ENCODE measurements at places on chromosomes 2 and 18.

DNA sequence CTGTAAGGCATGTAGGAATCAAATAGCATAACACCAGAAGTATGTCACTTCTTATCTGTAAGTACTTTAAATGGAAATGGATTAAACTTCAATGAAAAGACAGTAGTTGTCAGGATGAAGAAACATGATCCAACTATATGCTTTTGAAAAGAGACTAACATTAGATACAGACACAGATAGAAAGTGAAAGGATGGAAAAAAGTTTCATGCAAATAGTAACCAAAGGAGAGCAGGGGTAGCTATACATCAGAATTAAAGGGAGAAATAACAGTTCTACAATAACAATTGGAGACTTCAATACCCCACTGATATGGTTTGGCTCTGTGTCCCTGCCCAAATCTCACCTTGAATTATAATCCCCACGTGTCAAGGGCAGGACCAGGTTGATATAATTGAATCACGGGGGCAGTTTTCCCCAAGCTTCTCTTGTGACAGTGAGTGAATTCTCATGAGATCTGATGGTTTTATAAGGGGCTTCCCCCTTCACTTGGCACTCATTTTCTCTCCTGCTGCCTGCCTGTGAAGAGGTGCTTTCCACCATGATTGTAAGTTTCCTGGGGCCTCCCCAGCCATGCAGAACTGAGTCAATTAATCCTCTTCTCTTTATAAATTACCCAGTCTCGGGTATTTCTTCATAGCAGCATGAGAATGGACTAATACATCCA is 205.4 kb upstream of the CDH2 start:
- DNase-seq, result no peak

DNA sequence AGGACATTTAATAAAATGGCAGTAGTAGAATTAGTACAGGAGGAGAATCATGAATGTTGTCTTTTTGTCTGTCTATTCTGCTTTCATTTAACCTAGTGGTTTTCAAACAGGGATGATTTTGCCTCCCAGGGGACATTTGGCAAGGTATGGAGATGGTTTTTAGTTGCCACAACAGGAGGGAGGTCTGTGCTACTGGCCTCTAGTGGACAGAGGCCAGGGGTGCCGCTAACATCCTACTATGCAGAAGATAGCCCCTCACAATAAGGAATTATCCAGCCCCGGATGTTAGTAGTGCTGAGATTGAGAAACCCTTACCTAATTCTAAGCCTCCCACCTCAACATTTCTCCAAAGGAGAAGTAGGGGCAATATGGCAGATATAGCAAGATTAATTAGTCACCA is 18.3 kb downstream of the FASTKD2 start:
- no peak for DNase-seq

GRCh38 chr2:86400321-86400720 is 40.9 kb upstream of the KDM3A start:
- no peak for DNase-seq

DNA sequence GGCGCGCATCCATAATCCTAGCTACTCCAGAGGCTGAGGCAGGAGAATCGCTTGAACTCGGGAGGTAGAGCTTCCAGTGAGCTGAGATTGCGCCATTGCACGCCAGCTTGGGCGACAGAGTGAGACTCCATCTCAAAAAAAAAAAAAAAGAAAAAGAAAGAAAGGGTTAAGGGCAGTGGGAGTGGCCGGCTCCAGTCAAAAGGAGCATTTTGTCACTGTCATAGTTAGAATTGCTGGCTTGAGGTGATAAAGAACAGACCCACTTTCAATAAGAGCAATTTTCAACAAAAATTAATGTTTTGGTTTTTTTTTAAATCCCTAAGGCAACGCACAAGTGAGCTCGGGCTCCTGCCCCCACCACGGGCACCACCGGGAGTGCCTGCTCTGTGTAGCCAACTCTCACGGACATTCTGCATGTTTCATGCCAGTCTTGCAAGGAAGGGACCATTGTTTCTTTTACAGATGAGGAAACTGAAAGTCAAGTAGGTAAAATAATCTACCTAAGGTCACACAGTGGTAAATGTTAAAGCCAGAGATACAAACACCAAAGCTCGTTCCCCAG is 8.5 kb downstream of the CIB4 start:
- no peak for DNase-seq

GRCh38 chr2:99473518-99474083 is 16.2 kb downstream of the REV1 start:
- DNase-seq, result no peak

DNA sequence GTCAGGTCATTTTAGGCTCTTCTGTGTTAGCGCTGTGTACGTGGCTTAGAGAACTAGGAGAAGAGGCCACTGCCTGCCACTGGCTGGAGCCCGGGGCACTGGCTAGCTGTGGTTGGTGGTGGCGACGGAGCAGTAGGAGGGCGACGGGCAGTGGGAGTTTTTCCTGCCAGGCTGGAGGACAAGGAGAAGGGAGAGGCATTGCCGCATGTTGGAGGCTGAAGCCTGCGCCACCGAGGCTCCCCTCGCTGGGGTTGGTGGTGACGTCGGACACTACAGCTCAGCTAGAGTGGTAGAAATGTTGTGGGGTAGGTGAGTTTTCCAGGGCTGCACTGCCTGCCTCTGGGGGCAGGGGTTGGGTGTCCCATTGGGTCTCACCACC is 41.7 kb upstream of the IMP4 start:
- no peak for DNase-seq

DNA sequence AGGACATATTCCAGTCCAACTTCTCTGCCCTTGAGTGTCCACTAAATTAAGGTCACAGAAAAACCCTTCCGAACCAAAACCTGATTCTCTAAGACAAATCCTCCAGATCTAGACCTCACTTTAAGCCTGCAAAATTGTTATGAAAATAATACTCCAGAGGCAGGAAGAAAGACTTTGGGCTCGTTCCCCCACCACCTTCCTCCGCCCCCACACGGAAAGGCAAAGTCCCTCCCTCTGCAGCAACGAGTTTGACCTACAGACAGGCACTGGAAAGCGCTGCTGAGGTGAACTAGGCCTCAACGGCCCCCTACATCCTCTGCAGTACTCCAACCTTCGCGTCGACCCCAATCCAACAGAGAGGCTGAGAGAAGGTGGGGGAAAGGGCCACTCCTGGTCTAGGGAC is 808 bp downstream of the ATP5MC3 start:
- peak; percentile 17 for DNase-seq

DNA sequence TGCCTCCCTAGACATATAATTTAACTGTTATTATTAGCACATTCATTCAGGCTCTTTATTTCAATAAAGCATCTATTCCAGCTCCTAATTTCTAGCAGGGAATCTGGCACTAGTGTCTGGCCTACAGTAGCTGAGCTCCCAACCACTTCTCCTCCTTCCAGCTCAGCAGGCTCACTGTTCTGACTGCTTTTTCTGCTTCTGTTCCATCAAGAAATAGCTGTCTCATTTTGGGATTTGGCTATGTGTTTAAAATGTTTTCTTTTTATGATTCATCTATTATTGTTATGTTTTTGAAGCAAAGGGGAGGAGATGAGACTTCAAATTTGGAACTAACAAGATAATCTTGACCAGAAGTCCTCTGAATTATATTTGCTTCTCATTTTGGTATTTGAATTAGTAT is 172.7 kb upstream of the SMAD7 start:
- DNase-seq, result no peak

- DNase-seq, result no peak
Measured at GRCh38 chr18:11004951-11005350, 144.4 kb downstream of the PIEZO2 start.

- no peak for DNase-seq
Measured at GRCh38 chr2:58928391-58928790, 687.3 kb upstream of the FANCL start.

- DNase-seq, result no peak
Measured at GRCh38 chr18:35998967-35999366, 26.5 kb downstream of the RMP24 start.

- DNase-seq, result no peak
Measured at GRCh38 chr2:88136817-88137216, 9.0 kb upstream of the FABP1 start.

GRCh38 chr18:45793264-45793965 is 32.1 kb upstream of the SIGLEC15 start:
- no peak for DNase-seq

DNA sequence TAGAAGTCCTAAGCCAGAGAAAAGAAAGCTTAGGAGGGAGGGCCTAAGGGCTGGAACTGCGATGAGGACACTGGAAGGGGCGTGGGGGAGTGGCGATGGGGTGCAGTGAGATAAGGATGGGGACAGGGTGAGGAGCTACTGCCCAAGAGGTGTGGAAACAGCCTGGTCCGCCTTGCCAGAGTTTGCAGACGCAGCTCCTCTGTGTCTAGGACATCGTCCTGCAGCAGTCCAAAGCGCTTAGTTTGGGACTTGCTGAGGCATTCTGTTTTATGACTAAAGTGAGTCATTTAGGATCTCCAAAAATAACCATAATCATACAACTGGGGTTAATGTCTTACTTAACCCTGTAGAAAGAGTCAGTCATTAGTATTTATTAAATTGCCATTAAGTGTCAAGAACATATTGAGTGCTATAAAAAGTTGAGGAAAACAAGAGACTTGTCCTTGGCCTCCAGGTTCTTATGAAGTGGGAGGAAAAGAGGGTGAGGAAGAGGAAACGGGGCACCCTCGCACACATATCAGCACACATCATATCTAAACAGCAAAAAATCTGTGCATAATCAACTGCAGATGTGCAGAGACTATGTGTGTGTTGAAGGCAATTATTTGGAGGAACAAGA is 74.8 kb downstream of the CDK15 start:
- DNase-seq, result no peak

DNA sequence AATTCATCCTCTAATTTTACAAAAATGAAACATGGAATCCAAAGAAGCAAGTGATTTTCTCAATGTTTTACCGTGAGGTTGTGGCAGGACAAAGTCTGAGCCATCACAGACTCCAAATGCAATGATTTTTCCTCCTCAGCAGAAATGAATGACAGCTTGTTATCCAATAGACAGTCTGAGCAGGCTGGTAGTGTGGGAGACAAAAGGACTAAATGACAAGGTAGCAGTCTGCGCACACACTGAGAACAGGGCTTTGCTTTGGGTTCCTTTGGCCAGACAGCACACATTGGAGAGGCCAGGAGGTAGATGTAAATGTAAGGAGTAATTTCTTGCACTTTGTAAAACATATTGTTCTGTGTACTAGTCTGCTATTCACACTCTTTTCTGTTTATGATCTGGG is 50.3 kb upstream of the RGPD4 start:
- no peak for DNase-seq

DNA sequence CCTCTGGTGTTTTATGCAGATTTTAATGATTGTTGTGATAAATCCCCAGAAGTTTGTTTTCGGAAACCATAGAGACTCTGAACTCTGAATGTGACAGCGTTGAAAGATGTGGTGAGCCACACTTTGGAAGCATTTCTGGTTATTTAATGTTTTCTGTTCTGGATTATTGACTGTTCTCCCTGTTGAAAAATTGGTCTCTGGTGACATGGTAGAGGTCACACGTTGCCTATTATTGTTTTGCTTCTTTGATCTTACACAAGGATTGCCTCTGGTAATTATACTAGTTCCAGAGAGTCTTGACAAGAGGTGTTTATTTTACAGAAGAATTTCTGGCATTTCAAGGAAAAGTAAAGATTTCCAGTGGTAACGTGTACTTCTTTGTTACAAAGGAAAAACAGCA is 127.1 kb downstream of the GREB1L start:
- DNase-seq, result no peak

GRCh38 chr18:22344908-22345670 is 72.6 kb downstream of the CTAGE1 start:
- no peak for DNase-seq

GRCh38 chr2:231642631-231643494 is 50.2 kb downstream of the TEX44 start:
- DNase-seq, result peak; percentile 22

DNA sequence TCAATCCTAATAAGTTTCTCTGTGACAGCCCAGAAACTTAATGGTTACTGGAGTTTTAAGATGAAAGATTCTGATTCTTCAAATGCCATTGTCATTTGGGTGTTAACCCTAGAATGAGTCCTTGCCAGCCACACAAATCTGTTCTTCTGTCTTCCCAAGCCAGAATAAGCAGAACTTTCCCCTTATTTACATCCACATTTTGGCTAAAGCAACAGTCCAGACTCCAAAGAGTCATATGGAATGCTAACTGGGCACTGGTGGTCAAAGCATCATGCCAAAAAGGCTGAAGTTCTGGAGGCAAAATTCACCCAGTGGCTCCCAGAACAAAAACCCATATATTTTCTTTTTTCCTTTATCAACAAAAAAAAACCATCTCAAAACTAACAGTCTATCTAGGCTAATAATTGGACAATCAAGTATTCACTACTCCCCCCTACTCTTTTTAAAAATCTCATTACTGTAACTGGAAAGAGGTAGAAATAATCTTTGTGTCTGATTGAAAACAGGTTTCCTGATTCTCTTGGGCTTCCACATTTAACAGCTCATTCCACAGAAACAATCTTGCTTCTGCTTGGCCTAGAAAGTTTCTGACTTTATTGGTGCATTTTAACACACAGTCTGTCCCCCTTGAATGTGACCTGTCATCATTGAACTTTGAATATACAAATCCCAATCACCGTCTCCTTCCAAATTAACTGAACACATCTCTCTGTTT is 89.6 kb upstream of the SETBP1 start:
- DNase-seq, result no peak

DNA sequence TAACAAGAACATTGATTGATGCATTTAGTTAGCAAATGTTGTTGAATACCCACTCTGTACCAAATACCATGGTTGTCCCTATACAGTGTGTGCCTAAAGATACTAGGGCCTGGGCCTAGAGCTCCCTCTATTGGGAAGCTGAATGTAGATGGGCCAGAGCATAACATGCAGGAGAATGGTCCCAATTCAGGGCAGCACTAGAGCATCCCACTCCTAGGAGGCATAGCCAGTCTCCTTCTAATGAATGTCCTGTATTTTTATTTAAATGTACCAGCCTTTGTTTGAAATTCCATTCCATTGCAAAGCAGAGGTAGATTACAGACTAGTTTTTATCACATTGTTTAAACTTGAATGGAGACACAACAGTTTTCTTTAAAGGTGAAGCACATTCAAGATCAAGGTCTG is 90.6 kb downstream of the FEZ2 start:
- DNase-seq, result no peak

DNA sequence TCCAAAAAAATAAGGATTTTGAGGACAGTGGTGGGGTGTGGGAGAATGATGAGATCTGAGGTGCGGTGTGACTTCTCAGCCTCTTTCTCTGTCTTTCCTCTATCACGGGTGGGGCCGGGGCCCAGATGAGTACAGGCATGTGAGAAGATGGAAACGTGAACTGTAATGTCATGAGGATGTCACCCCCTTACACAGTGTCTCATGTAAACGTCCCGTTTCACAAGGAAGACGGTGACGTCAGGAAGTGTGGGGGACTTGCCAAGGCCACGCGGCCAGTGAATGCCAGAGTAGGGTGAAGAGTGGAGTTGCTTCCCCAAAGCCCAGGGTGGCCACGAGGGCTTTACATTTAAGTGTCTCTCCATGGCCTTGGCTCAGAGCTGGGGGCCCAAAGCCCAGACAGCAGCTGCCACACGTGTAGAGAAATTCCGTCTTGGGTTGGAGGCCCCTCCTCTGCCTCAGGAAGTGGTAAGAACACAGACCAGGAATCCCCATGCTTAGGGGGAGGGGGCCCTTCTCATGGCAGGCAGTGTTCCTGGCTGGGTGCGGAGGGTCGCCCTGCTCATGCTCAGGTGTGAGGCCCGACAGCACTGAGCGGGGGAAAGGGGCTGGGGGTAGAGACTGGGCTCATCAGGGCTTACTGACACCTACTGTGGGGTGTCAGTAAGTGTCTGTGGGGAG is 80.9 kb upstream of the SMAD7 start:
- DNase-seq, result no peak

Data from effector CD4-positive, alpha-beta T cell (primary cell).